Left cardiac atrium (tissue), 4 donors: ENCODE measurements at places on chromosomes 16 and 17.

DNA sequence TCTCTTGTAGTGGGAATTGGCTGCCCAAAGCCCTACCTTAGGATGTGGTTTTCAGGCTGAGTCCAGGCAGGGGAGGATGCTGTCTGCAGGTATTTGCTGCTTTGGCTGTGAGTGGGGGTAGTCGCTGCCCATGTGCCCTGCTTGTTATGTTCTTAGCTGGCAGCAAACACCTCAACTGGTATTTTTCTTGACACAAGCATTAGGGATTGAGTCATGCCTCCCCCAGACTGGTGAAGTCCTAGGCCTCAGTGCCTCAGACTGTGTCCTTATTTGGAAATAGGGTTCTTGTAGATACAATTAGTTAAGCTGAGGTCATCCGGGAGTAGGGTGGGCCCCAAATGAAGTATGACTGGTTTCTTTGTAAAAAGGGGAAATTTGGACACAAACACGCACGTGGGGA lies 808.3 kb upstream of the EEF2KMT start:
- no peak for DNase-seq

- DNase-seq: no peak
These were observed 12.5 kb downstream of the DCAKD start for GRCh38 chr17:45038728-45039634.

DNA sequence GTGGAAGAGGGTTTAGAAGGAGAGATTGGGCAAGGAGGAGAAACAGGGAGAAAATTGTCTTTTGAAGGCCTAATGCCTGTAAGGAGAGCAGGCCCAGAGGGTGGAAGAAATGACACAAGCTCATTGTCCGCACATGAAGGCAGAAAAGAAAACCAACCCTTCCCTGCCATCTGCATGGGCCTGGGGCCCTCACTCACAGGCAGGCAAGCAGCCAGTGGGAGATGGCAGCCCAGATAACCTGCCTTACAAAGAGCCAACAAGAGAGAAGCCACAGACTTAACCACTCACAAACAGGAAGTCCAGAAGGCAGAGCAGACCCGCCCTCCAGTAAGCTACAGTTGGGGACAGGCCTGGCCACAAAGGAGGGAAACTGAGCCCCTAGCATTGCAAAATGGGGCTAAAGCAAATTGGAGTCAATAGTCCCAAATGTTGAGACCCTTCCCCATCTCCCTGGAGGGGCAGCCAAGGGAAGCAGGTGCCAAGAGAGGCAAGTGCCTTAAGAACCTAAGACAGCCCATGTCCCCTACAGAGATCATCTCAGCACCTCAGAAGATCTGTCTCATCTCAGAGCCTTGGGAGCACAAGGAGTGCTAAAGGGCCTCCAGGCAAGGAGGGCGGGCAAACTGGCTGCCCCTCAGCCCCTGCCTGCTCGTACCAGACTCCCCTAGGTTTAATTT lies 7.3 kb upstream of the TSPOAP1 start:
- DNase-seq: no peak

- peak; percentile 80 for DNase-seq
These were observed 21.7 kb downstream of the ACSF3 start for GRCh38 chr16:89115216-89115861.

- no peak for DNase-seq
These were observed 182.1 kb downstream of the RPTOR start for GRCh38 chr17:80726558-80727408.

GRCh38 chr17:61196302-61196704 lies 203.3 kb upstream of the TBX2 start:
- DNase-seq: no peak

- peak; percentile 69 for DNase-seq
These were observed 40.1 kb downstream of the NOS2 start for GRCh38 chr17:27760069-27760885.

GRCh38 chr17:82252511-82253178 lies 20.9 kb downstream of the CSNK1D start:
- no peak for DNase-seq

- no peak for DNase-seq
These were observed 31.3 kb downstream of the SPOP start for GRCh38 chr17:49646391-49647255.

DNA sequence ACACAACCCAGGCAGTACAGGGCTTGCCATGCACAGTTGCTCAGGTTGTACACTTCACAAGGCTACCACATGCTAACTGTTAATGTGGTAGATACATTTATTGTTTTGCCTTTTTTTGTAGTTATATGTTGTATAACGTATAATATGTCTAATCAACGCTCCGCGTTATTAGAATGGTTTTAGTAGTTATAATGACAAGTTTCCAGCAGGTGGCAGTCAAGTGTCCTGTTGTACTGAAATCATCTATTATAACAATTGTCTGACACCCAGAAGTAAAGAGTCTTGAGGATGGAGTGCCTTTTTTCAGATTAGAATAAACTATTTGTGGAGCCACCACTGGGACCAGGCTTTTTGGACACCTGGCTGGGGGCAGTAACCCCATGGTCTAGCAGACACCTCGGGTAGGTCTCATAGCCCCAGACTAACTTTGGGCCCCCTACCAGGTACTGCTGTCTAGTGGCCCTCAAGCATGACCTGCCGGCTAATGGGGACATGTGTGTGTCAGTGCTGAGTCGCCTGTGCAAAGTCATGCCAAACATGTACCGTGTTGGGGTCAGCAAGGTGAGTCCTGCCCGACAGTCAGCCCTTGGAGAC lies 32.8 kb downstream of the MYO15A start:
- no peak for DNase-seq

GRCh38 chr17:64077379-64077778 lies 52.6 kb downstream of the ERN1 start:
- DNase-seq: no peak

GRCh38 chr17:6075050-6075449 lies 4.9 kb downstream of the WSCD1 start:
- DNase-seq: no peak

- no peak for DNase-seq
These were observed 10.7 kb downstream of the RPRML start for GRCh38 chr17:46968224-46968834.
